Left colon (tissue), 2 donors: ENCODE measurements at places on chromosomes 1 and 21. TPM values are rescaled to one million over a fixed set of nuclear protein-coding genes. Genes with fewer than 3 reads are reported as not detected.

The C1QA gene
- 129 TPM for total RNA-seq

The CACHD1 gene
- 2.6 TPM for total RNA-seq

The RCSD1 gene
- total RNA-seq, result 5.5 TPM

The KIAA1614 gene
- 0.67 TPM for total RNA-seq

The C4BPA gene
- 3.4 TPM for total RNA-seq

The MTMR11 gene
- 247 TPM for total RNA-seq

The S100A12 gene
- total RNA-seq, result not detected

The PTPRU gene
- 2.0 TPM for total RNA-seq

The MEX3A gene
- 0.78 TPM for total RNA-seq

The CFHR2 gene
- not detected for total RNA-seq

The TMEM81 gene
- 2.0 TPM for total RNA-seq

The HPDL gene
- 3.6 TPM for total RNA-seq

- peak; percentile 26 for DNase-seq
Observed at GRCh38 chr1:37478451-37478881, 4.1 kb downstream of the ZC3H12A start.

DNA sequence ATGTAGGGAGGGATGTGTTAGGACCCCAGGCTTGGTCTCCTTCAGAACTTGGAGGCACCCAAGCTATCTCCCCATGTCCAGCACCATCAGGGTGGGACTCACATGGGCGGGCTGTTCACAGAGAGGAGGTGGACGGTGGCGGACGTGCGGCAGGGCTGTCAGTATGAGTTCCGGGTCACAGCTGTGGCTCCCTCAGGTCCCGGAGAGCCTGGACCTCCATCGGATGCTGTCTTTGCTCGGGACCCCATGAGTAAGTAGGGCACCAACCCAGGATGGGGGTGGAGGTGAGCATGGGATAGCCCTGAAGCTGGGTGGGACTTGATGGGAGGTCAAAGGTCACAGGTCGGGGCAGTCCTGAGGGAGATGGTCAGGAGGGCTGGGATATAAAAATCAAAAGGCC is 27.8 kb downstream of the IGFN1 start:
- DNase-seq, result no peak

GRCh38 chr1:22772014-22772413 is 61.4 kb downstream of the EPHB2 start:
- no peak for DNase-seq

GRCh38 chr1:184801503-184801902 is 46.8 kb upstream of the EDEM3 start:
- DNase-seq, result no peak

- no peak for DNase-seq
Observed at GRCh38 chr1:25922971-25923552, 16.8 kb upstream of the STMN1 start.

- DNase-seq, result no peak
Observed at GRCh38 chr21:27580276-27580675, 613.4 kb upstream of the ADAMTS5 start.

DNA sequence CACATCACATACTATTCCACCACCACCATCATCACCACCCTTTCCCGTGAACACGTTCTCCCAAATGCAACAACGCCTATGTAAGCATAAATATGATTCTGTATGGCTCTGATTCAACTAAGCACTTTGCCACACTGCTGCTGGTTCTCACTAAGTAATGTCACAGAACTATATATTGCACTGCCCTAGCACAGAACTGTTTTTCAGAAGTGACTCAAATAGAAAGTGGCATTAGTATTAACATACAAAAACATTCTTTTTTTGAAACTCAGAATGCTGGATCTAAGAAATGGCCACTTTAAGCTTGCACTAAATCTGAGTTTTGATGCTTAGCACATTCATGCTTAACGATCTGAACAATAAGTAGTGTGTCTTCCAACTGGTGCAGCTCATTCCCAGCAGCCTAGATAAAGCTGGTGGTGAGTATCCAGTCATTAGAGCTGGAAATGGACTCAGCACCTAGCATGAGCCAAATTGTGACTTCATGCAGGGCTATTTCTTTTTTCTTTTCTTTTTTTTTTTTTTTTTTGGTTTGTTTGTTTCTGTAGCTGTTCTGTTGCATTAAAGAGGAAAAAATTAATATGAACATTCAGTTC is 46.2 kb upstream of the ZC3H11B start:
- DNase-seq, result no peak

DNA sequence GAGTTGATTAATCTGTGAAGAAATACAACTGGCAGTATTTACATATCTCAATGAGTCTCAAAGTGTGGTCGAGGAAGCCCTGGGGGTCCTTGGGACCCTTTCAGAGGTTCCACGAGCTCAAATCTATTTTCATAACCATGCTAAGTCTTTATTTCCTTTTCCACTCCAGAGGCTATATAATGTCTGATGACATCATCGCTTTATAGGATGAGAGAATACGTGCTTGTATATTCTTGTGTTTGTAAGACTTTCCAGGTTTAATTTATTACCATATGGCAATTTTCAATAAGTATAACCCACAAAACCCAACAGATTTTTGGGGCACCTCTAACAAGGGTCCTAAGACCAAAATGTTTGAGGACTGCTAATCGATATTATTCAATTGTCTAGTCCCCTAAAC is 1.4 kb upstream of the SLC19A2 start:
- DNase-seq, result no peak

DNA sequence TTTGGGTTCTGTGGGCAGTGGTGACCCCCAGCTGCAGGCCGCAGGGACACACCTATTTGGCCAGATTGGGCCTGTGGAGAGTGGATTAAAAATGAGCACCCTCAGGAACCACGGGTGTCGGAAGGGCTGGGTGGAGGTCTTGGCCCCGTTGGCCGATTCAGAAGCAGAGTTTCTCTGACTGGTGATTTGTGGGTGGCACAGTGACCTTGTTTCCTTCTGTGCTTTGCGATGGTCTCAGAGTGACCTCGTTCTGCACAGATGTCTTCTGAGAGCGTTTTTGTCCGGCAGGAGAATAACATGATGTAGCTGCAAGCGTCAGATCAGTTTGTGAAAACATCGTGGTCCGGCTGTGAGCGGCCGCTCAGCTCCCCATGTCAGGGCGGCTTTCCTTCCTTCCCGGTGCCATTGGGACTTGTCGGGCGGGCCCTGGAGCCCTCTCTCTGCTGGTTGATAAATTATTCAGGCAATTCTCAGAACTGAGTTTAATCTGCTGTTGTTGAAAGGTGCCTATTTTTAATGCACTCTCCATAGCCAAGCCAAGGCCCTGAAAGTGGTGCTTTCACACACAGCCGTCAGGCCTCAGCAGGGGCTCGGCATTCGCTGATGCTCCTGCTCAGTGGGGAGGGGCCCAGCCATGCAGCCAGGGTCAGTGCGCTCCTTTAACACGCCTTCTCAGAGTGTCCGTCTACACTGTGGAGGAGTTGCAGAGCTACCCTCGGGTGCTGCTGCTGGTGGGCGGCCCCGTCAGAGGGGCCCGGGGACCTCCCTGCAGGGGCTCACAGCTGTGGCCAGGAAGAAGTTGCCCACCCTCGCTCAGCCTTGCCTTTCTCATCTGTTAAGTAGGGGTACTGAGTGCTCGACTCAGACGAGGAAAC is 26.8 kb downstream of the TRPM2 start:
- DNase-seq, result no peak

DNA sequence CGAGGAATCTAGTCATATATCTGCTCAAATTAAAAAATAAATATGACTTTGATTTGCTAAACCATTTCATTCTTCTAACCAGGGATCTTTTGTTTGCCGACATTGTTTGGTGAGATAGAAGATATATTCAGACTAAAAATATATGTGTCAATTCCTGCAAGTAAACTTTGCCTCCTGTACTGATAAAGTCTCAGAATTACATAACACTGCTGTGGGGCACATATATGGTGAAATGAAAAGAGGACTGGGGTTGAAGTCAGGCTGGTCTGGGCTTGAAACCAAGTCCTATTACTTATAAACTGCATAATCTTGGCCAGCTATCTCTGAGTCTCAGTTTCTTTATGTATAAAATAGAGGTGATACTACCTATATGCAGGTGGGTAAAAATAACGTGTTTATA is 9.8 kb downstream of the SCMH1 start:
- no peak for DNase-seq

DNA sequence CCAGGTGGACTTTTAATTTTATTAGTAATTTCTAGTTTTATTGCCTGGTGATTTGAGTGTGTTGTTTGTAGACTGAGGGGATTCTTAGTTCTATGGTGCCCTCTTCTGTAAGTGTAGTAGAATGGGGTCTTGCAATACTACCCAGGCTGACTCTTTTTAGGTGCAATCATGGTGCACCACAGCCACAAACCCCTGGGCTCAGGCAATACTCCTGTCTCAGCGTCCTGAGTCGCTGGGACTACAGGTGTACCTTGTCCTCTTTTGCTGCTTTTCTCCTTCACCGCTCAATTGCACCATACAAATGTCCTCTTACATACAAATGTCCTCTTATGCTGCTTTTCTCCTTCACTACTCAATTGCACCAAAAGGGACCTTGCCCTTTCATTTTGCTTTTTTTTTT is 43.1 kb downstream of the SCP2 start:
- no peak for DNase-seq

DNA sequence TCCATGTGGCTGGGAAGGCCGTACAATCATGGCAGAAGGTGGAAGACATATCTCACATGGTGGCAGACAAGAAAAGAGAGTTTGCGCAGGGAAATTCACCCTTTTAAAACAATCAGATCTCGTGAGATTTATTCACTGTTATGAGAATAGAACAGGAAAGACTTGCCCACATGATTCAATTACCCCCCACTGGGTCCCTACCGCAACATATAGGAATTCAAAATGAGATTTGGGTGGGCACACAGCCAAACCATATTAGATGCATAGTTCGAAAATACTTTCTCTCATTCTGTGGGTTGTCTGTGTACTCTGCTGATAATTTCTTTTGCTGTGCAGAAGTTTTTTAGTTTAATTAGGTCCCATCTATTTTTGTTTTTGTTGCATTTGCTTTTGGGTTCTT is 990.3 kb downstream of the PLA2G4A start:
- no peak for DNase-seq

DNA sequence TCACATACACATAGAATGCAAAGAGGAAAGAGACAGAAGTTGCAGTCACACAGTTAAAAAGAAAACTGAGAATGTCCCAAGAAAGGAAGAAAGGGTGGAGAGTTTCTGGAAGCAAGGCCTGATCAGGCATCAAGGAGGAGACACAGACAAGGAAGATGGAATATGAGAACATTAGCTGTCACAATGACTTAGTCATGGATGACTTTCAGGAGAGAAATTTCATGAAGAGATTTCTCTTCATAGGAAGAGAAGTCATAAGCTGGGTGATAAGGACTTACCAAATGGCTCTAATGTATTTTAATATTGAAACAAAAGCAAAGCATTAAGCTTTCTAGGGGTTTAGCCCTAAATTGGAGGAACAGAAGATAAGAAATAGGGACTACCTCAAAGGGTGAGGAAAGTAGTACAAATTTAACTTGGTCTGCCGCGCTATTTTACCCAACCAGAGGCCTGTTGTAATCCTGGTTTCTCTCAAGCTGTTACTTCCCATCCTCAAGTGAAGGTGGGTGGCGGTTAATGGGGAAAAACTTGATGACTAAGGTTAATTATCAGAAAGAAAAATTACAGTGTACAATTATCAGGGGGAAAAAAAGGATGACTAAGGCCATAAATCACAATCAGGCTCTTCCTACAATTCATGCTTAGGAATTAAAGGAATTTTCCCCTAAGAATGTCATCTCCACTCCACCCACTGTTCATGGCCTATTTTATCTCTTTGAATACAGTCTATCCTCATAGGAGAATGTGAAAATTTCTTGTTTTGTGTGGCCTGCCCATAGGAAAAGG is 93.9 kb upstream of the ADGRL2 start:
- DNase-seq, result no peak

- no peak for DNase-seq
Observed at GRCh38 chr1:15942661-15943327, 33.1 kb downstream of the ZBTB17 start.

DNA sequence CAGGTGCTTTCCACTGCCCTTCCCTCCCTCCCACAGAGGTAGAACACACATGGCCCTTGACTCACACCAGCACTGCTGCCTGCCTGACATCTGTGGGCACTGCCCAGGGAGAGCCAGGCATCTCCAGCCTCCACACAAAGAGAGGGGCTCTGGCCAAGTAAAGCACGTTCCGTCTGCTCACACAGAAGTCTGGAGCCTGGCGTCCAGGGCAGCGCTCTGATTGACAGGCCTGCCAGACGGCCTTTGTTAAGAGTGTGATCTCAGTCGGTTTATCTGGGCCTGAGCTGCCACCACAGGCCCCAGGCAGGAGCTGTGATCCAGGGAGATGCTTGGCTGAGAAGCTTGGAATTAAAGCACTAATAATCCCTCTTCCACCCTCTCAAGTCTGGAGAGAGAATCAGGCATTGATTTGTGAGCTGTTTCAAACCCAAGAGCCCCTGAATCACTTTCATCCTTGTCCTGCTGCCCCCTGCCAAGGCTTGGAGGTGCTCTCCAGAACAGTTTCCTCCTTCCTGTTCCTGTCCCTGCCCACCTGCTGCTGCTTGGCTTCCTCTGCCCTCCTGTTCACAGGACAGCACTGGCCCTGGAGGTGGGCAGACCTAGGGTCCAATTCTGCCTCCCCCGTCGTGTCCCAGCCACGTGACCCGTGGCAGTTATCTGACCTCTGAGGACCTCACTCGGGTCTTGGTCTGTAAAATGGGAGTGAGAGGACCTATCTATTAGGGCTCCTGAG is 3.7 kb downstream of the DMRTB1 start:
- no peak for DNase-seq

DNA sequence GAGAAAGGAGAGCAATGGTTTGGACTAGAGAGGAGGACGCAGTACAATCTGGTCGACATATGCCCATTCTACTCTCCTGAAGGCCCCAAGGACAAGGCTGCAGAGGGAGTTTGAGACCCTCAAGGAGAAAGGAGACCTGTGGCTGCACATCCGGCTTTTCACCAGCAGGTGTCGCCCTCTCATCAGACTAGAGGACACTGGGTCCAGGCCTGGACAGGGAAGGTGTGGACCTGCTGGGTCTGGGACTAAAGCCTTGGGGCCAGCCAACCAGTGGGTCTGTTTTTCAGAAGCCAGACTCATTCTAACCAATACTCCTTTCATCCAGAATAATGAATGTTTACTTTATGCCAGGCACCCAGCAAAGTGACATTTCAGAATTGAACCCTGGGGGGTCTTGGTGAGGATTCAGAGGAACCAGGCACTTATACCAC is 5.0 kb downstream of the SRARP start:
- peak; percentile 81 for DNase-seq

DNA sequence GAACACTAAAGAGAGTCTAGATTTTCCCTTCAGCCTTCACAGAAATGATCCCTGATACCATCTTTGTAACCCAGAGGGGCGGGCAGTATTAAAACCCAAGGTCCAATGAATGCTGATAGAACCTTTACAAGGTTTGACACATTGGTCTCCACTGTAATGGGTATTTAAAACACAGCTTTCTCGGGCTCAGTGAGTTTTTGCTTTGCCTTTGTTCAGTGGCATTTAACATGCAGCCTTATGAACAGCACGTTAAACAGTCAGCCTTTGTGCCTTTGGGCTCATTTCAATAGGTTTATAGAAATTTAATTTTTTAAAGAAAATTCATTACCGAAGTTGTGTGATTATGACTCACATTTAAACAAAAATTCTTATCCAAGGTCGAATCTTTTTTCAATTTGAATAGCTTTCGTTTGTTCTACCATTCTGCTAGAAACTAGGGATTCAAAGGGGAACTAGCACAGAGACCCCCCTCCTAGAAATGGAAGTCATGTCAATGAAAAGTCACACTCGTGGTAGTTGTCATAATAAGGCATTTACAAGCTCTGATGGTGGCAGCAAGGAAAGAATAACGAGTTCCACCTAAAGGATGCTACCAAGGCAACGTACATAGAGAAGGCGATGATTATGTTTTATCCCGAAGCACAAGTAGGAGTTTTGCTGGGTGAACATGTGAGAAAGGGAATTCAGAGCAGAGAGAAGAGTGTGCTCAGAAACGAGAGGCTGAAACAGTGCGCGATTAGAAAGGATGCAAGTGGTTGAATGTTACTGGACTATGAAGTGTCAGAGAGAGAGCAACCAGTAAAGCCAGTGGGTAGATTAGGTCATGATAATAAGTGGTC is 66.2 kb downstream of the SGIP1 start:
- DNase-seq, result no peak
